Activated naive CD4-positive, alpha-beta T cell treated with anti-CD3 and anti-CD28 coated beads, Interleukin-2, amount 50 U/mL, for 72 hours (primary cell): ENCODE measurements at places on chromosomes 7 and 10. TPM values are rescaled to one million over a fixed set of nuclear protein-coding genes. Genes with fewer than 3 reads are reported as not detected.

The ZNF722 gene
- not detected for total RNA-seq

The CDK14 gene
- 0.80 TPM for total RNA-seq

The AGR2 gene
- total RNA-seq, result not detected

The OPN1SW gene
- total RNA-seq, result not detected

The GJD4 gene
- total RNA-seq, result not detected

The MRLN gene
- total RNA-seq, result not detected

The CCDC172 gene
- not detected for total RNA-seq

The NODAL gene
- not detected for total RNA-seq

The HBP1 gene
- 73.9 TPM for total RNA-seq

The TMEM184A gene
- total RNA-seq, result 0.73 TPM

The ZNF273 gene
- total RNA-seq, result 12.4 TPM

The PDK4 gene
- total RNA-seq, result not detected

The STEAP2 gene
- not detected for total RNA-seq

The OR2A12 gene
- not detected for total RNA-seq

The SLC25A13 gene
- 13.2 TPM for total RNA-seq

The ITPRID1 gene
- not detected for total RNA-seq

The PAX4 gene
- not detected for total RNA-seq

The LGI1 gene
- total RNA-seq, result not detected

The PRLHR gene
- total RNA-seq, result not detected

The CHST3 gene
- 0.88 TPM for total RNA-seq

The TPST1 gene
- 4.4 TPM for total RNA-seq

The LAMB1 gene
- 0.27 TPM for total RNA-seq

The SLC16A12 gene
- not detected for total RNA-seq

The ASIC3 gene
- total RNA-seq, result 7.6 TPM

The GCK gene
- total RNA-seq, result 1.2 TPM

The VPS50 gene
- 41.6 TPM for total RNA-seq

The TMEM273 gene
- total RNA-seq, result 2.0 TPM
